ENCODE measurements at places on chromosomes 16 and 17.

DNA sequence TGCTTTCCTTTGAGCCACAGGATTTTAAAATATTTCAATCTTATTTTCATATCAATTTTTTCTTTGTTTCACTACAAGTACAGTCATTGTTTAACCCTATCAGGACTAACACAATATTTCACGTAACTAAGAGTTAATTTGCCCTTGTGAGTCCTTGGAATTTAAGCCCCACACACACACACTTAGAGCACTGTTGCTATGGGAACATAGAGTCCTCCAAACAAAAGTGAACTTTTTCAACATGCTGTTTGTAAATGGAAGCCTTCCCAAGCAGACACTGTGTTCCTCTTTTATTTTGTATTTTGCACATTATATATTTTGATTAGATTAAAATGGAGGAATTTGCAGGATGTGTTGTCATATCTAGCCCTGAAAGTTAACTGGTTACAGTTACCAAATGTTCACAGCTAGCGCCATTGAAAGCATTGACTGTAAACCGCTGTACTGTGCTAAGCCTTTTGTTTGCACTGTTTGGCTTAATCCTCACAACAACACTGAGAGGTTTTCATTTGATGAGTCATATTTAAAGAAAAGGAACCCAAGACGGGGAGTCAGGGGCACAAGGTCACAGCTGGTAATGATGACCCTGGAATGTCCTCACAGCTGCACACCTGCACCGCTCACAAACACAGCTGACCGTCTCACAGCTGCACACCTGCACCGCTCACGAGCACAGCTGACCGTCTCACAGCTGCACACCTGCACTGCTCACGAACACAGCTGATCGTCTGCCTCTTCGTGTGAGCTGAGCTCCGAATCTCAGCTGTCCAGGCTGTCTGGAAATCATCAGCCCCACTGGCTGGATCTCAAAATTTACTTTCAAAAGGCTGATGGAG is 6.3 kb downstream of the HSBP1 start:
- no peak for DNase-seq

GRCh38 chr16:67456391-67457081 is 24.4 kb downstream of the ATP6V0D1 start:
- no peak for DNase-seq

GRCh38 chr16:67770346-67770991 is 35.9 kb downstream of the RANBP10 start:
- DNase-seq = no peak

DNA sequence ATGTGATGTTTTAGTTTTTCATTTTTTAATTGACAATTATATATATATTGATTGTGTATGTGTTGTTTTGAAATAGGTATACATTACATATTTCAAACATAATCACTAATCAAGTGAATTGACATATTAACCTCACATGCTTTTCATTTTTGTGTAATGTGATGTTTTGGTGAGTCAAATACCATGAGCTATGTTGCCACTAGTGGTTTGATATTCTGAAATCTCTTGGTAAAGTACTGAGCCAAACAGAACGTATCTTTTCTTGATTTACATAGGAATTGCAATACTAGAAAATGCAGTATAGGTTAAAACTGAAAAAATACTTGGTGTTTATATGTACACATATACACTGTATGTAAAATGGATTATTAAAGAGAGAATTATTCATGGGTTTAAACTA is 65.2 kb upstream of the SIAH1 start:
- DNase-seq = no peak

DNA sequence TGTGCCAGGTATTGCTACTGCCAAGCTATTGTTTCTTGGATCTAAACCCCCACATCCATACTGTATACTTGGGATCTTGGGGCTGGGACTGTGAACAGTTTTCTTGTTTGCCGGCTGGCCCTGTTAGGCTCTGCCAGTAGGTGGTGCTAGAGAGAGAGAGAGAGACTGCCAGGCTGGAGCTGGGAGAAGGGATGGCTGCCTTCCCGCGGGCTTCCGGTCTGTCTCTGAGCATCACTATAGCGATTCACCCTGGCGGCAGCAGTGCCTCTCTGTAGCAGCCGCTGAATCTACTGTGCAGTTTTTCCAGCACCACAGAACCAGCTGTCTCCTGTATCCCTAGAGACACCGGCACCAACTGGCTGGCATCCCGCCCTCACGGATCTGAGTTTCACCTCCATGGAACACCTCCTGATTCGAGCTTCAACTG is 201.2 kb downstream of the UTP18 start:
- DNase-seq = peak; percentile 54

DNA sequence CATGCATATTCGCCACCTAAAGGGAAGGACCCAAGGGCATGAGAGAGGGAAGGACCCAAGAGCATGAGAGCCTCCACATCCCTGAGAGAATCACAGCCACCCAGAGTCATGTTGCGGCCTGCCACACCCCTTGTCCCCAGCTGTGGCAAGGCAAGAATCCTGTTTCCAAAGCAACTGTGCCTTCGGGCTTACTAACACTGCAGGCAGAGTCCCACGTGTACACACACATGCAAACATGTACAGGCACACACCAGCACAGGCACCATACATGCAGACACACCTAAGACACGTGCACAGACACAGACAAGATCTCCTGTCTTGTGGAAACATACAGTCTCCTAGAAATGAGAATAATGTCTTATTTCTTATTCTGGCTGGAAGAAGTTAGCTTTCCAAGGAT is 92.4 kb upstream of the CDYL2 start:
- DNase-seq = no peak

- no peak for DNase-seq
Measured at GRCh38 chr17:18231164-18231563, 5.7 kb downstream of the LLGL1 start.

GRCh38 chr16:19108409-19109287 is 5.1 kb upstream of the ITPRIPL2 start:
- DNase-seq = no peak

Data from foreskin melanocyte (primary cell).